ENCODE measurements at places on chromosomes 5 and 9.

GRCh38 chr5:7793895-7794294, 57.0 kb downstream of the CFAP90 start:
- DNase-seq: no peak

- DNase-seq: no peak
These were observed 15.0 kb upstream of the FBP1 start for GRCh38 chr9:94654165-94654894.

- no peak for DNase-seq
These were observed 143.8 kb upstream of the PIK3R1 start for GRCh38 chr5:68071736-68072135.

DNA sequence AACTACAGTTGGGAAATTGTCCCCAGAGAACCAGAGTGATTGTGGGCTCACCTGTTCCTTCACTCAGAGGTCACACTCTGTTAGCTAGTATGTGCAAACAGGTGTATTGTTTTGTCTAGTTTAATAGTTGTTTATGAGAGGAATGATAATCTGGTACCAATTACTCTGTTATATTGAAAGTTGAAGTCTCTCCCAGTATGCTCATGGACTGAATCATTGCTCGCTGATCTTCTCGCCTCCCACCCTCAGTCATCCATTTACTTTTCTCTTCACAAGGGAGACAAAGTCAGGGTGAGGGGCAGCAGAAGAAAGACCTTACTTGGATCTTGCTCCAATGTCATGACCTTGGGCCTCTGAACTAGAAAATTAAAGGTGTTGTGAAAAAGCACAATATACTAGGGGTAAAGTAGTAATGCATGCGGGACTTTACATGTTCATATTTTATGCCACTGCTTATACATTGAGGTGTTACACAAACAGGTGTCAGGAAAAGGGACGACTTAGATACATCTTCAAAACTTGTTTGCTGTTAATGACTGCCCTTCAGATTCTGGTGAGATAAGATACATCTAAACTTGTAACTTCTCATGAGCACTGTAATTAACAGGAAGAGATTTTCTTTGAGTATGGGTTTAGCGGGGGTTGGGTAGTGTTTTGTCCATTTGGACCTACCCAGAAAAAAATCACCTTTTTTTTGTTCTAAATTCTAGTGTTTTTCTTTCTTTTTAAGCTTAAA, 36.9 kb downstream of the LNPEP start:
- DNase-seq: no peak

DNA sequence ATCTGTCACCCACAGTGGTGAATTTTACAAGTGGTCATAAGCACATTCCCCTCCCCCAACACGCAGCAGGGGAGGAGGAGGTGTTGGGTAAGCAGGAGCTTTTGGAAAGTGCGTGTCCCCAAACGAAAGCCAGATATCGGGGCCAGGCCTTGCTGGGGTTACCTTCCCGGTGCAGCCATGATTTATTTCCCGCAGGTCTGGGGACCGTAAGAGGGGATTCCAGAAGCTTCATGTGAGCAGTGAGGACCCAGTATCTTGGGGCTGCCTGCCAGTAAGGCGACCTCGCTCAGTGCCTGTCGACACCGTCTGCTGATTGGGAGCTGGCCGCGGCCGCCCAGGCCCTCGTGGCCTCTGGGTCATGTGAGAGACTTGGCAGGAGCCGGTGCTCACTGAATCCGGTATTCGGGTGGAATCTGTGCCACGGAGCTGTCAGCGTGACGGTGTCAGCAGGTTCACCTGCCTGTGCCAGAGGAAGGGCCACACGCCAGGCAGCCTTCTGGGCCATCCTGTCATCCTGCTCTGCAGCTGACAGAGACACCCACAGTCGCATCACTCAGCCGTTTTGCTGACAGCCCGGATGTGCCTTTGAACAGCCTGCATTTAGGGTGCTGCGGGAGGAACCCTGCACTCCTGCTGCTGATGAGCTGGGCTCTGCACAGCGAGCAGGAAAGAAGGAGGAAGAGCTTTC, 37.3 kb downstream of the SEC61B start:
- DNase-seq: no peak

- no peak for DNase-seq
These were observed 439 bp downstream of the SSBP2 start for GRCh38 chr5:81750308-81751008.

GRCh38 chr5:54883374-54884194, 101.8 kb downstream of the ESM1 start:
- no peak for DNase-seq
